ENCODE measurements at places on chromosomes 1 and 21.

- no peak for DNase-seq
Measured at GRCh38 chr1:168390271-168390670, 109.6 kb downstream of the TBX19 start.

DNA sequence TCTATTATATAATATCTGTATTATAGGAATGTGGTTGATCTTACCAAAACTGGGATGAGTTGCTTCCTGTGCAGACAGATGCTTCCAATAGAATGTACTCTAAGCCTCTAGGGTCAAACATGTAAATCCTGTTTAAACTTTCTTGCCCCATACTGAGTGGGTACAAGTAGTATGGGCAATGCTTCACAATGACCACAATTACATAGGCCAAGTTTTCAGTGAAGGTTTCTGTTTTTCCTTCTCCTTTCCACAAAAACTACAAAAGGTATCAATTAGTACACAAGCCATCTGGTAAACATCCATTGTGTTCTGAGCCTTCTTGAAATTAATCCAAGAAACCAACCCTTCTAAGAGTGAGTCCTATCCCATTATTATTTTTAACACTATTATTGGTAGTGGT, 16.8 kb downstream of the OTUD7B start:
- DNase-seq = no peak

GRCh38 chr1:155052439-155053395, 1.6 kb downstream of the ADAM15 start:
- no peak for DNase-seq

- DNase-seq = no peak
Measured at GRCh38 chr21:45912611-45913417, 68.8 kb upstream of the COL6A1 start.

DNA sequence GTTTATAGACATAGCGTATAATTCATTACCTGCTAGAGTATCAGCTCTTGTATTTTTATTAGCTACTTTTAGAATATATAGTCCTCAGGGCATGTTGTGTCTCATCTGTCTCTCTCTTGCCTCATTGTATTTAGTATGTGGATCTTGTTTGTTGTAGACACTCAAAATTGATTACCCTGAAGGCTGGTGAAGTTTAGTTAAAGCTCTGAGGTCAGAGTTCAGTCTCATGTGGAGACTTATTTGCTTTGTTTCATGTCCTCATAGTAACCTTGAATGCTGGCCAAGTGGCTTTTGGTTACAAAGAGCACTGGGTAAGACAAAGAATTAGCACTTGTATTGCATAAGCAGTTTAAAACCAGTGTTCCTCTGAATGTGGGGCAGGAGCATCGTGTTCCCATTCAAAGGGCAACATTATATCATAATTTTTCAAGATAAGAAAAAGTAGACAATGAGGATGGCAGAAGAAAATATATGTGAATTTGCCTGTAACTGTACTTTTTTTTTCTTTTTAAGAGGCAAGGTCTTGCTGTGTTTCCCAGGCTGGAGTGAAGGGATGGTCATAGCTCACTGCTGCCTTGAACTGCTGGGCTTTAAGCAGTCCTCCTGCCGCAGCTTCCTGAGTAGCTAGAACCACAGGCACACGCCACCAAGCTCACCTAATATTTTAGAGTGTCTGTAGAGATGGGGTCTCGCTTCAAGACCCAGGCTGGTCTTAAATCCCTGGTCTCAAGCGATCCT, 17.4 kb downstream of the CNST start:
- no peak for DNase-seq

- DNase-seq = no peak
Measured at GRCh38 chr1:109535971-109536491, 3.6 kb upstream of the GPR61 start.

- DNase-seq = peak; percentile 38
Measured at GRCh38 chr1:220873868-220874655, 5.2 kb upstream of the HLX start.

DNA sequence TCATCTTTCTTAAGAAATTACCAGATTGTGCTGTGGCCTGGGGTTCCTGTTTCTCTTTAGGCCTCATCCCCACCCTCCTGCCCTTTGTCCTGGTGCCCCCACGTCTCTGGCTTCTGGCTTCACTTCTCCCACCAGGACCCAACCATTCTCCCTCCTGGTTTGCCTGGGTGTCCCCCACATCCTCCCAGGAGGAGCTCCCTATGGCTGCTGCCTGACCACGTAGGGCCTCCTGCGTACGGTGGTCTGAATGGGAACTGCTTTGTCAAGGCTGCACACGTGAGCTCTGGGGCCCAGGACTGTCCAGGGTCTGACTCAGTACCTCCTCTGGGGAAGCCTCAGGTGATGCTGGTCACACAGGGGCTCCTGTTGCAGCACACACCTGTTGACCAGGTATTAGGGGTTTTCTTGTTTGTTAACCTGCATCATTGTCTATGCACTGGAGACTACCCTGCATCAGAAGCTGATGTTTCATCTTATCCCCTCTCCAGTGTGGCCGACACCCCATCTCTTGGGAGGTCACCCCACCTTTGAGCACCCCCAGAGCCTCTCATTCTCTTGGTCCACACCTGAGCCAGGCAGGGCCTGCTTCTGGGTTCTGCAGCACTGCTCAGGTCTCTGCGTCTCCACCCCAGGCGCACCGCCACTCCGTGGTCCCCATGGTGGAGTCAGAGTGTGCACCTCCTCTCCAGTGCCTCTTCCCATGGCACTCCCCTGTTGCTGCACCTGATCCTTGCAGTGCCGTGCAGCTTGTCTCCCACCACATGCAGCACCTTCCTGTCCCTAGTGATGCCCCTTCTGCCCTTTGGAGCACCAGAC, 65.8 kb downstream of the S100B start:
- DNase-seq = no peak

DNA sequence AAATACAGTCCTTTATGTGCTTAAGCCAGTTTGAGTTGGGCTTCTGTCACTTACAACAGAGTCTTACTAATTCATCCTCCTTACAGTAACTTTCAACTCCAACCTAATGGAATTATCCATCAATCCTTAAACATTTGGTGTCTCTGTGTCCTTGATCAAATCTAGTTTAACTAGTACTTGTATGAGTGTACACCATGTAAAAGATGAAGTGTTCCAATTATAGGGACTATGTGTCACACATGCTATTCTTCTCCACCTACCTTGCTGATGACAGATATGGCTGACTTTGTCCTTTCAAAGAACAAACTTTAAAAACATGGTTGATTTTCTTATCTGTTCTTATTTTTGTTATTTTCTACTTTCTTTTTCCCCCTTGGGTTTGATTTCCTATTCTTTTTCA, 60.4 kb upstream of the NBPF3 start:
- no peak for DNase-seq

- DNase-seq = no peak
Measured at GRCh38 chr1:231952154-231952553, 325.6 kb downstream of the DISC1 start.

GRCh38 chr1:54428837-54429518, 22.8 kb upstream of the SSBP3 start:
- DNase-seq = no peak

DNA sequence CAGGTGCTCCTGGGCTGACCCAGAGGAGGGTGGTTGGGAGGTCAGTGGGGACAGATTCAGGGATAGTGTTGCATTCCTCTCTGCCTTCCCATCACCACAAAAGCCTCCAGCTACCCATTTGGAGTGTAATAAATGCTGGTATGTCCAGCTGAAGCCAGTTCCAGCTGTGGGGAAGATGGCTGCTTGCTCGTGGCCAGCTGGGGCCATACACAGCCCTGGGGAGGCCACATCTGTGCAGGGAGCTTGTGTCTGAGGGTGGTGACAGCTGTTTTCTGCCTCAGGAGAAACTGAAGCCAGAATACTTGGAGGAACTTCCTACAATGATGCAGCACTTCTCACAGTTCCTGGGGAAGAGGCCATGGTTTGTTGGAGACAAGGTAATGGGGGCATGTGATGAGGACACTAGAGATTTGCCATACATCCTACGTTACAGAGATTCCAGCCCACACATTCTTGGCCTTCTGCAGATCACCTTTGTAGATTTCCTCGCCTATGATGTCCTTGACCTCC, 2.7 kb downstream of the GSTM4 start:
- no peak for DNase-seq

- DNase-seq = no peak
Measured at GRCh38 chr1:94979656-94980581, 53.0 kb upstream of the CNN3 start.

DNA sequence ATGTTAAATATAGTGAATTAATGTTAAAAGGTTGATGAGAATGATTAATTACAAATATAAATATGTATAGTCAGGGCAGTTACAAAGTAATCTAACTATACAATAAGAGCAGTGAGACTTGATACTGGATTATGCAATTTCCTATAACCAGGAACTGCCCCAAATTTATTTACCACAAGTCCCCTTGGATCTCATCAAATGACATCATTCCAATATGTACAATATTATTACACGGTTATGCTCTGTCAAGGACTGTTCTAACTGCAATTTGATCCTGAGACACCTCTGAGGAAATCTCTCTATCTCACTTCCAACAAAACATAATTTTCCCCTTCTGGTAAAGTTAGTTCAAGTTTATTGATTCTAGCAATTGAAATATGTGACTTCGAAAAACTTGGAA, 917.6 kb downstream of the NCAM2 start:
- no peak for DNase-seq

DNA sequence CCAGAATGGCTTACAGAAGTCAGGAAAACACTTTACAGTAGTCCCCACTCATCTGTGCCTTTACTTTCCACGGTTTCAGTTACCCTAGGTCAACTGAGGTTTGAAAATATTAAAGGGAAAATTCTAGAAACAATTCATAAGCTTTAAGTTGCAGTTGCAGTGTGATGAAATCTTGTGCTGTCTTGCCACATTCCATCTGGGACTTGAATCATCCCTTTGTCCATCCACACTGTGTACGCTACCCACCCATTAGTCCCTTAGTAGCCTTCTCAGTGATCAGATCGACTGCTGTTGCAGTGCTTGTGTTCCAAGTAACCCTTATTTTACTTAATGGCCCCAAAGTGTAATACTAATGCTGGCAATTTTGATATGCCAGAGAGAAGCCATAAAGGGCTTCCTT, 30.5 kb downstream of the ZCCHC17 start:
- no peak for DNase-seq

DNA sequence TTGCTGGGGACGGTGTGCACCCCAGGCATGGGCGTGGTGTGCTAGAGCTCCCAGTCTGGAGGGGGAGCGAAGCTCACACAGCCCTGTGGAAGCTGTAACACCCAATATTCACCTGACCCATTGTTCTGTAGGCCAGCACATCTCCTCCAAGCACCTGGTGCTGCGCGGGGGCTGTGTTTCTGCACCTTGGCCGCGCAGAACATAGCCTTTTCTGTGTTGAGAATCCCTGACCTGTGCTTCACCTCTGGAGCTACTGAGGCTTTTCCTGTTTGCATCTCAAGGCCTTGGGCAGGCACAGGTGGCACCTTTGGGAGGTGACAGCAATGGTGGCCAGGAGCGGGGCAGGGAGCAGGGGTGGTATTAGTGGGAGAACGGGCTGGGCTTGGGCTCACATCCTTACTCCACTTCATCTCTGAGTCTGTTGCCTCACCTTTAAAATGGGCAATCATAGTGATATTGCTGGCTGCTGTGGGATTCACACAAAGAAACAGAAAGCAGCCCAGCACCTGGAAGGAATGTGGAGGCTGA, 343.9 kb upstream of the AJAP1 start:
- no peak for DNase-seq

DNA sequence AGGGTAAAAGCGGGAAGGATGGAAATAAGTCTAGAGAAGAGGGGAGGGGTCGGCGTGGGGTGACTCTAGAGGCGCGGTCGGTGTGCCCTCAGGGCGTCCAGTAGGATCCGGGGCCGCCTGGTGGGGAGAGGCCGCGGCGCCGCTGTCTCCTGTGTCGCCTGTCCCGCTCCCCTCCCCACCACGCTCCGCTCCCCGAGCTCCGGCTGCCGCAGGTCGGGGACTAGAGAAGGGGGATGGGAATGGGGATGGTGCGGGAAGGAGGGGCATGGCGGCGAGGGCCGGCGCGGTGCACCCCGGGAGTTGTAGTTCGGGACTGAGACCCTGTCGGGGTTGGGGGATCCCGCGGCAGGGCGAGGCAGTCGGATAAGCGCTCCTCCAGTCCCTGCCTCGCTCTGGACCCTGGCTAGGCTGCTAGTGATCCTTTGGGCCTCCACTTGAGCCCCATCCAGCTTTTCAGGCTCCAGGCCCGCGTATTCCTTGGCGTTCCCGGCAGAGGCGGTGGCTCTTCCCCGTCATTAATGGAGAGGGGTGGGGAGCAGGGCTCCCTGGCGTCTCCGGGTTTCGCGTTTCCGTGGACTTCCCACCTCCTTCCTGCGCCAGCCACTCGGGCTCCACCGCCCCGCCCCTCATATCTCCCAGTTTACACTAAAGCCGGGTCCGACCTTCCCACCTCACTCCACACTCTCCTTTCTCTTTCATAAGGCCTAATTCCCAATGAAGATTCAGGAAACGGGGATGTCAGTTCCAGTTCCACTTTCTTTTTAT, at the start of gene ENTREP3:
ENTREP3 (minus strand) TSS at position 241 of the 765 bp plus-strand sequence. CDS start 606 bp downstream, outside the sequence.
- DNase-seq = peak; percentile 45

- DNase-seq = no peak
Measured at GRCh38 chr1:198549866-198550265, 9.4 kb upstream of the ATP6V1G3 start.

- no peak for DNase-seq
Measured at GRCh38 chr1:32896451-32896850, 4.7 kb downstream of the TMEM54 start.
